ENCODE measurements at places on chromosomes 13 and 19.

DNA sequence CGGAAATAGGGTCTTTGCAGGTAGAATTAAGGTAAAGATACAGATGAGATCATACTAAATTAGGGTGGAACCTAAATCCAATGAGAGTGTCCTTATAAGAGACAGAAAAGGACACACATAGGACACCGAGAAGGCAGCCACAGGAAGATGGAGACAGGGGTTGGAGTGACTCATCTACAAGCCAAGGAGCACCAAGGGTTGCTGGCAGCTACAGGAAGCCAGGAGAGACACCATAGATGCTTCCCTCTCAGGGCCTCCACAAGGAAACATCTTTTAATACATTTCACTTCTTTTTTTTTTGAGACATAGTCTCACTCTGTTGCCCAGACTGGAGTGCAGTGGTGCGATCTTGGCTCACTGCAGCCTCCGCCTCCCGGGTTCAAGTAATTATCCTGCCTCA lies 10.1 kb downstream of the TMEM143 start:
- DNase-seq: no peak

DNA sequence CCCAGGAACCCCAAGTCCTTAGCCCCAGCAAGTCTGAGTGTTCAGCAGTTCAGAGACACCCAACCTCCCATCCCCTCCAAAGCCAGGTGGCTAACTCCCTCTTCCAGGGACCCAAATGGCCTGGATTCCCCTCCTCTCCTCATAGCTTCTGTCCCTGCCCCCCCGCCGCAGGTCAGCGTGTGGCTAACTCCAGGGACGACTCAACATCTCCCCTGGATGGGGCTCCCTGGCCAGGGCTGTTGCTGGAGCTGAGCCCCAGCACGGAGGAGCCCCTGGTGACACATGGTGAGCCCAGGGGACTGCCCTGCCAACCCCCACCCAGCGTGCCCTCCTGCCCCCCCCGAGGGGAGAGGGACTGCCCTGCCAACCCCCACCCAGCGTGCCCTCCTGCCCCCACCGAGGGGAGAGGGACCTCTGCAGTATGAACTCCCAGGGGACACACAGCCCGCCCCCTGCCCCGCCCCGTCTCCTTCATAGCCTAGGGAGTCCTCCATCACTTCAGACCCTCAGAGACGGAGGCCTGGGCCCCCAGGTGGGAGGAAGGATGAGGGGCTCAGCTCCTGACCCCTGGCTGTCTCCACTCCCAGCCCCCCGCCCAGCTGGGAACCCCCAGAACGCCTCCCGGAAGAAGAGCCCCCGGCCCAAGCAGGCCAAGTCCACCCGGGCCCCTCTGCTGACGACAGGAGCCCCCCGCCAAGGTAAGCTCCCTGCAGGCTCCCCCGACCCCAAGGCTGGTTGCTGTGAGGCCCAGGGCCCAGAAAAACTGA lies 1.7 kb downstream of the SSC5D start:
- no peak for DNase-seq

GRCh38 chr13:40132249-40132648 lies 476.8 kb downstream of the COG6 start:
- peak; percentile 56 for DNase-seq

DNA sequence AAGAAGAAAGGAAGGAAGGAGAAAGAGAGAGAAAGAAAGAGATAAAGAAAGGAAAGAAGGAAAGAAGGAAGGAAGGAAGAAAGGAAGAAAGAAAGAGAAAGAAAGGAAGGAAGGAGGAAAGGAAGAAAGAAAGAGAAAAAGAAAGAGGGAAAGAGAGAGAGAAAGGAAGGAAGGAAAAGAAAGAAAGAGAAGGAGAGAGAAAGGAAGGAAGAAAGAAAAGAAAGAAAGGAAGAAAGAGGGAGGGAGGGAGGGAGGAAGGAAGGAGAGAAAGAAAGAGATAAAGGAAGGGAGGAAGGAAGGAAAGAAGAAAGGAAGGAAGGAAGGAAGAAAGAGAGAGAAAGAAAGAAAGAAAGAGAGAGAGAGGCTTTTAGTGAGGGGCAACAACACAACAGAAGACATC lies 135.1 kb upstream of the VSTM2B start:
- DNase-seq: no peak

- DNase-seq: no peak
Observed at GRCh38 chr13:102892503-102892902, 46.7 kb downstream of the ERCC5 start.

DNA sequence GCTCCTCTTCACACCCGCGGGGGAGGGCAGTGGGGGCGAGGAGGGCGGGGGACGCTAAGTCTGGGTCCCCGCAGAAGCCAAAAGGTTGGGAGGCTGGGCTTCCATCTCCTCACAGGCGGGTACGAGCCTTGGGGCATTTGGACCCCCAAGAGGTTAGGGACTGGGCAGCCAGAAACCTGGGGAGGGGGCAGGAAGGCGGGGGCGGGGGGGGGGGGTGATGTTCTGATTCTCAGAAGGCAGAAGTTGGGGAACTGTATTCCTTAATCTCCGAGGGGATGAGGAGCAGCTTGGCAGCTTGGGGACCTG lies 5.1 kb downstream of the BCL3 start:
- no peak for DNase-seq

DNA sequence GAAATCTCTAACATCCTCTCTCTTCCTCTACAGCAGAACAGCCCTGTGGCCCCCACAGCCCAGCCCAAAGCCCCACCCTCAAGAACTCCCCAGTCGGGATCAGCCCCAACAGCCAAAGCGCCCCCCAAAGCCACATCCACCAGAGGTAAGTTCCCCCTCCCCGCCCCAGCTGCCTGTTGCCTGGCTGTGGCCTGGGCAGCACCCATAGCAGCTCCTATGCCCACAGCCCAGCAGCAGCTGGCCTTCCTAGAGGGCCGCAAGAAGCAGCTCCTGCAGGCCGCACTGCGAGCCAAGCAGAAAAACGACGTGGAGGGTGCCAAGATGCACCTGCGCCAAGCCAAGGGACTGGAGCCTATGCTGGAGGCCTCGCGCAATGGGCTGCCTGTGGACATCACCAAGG lies 14.5 kb downstream of the CC2D1A start:
- DNase-seq: no peak

GRCh38 chr13:76965759-76966421 lies 17.6 kb downstream of the ACOD1 start:
- no peak for DNase-seq

DNA sequence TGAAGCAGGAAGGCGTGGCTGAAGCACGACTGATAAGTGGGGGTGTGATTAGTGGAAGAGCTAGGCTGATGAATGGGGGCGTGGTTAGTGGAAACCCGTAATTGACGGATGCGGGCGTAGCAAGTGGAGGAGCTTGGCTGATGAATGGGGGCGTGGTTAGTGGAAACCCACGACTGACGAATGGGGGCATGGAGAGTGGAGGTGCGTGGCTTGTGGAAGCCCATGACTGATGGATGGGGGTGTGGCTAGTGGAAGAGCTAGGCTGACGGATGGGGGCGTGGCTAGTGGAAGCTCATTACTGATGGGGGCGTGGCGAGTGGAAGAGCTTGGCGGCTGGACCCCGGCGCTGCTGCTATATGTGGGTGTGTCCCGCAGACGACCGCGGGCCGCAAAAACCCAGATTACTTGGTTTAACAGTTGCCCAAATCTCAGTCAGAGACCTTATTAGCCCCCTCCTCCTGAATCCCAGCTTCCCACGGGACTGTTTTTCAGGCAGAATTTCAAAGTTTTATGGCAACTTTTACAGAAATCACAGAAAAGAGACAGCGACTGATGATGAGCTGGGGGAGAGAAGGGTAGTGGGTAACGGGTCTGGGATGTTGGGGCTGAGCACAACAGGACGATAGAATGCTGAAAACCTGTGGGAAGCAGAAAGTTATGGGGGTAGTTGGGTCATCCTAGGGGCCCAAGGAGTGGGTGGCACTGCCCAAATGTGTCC lies 9.0 kb upstream of the MEIS3 start:
- peak; percentile 93 for DNase-seq

- DNase-seq: no peak
Observed at GRCh38 chr13:107216046-107216755, 648.3 kb upstream of the ARGLU1 start.

- peak; percentile 72 for DNase-seq
Observed at GRCh38 chr19:294946-295686, 3.9 kb upstream of the PLPP2 start.

- no peak for DNase-seq
Observed at GRCh38 chr13:32051156-32051555, 19.6 kb downstream of the FRY start.

DNA sequence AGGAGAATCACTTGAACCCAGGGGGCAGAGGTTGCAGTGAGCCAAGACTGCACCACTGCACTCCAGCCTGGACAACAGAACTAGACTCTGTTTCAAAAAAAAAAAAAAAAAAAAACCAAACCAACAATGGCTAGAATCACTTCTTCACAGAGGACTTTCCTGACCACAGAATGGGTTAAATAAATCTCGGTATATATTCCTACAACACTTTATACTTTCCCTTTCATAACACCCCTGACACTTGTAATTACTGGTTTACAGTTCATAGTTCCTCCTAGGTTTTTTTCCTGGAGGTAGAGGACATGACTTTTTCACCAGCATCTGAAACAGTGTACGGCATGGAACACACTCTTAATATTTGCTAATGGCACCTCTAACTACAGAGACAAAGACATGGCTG lies 31.4 kb downstream of the ZDHHC20 start:
- DNase-seq: no peak

GRCh38 chr13:76887076-76887563 lies 915 bp upstream of the KCTD12 start:
- no peak for DNase-seq

DNA sequence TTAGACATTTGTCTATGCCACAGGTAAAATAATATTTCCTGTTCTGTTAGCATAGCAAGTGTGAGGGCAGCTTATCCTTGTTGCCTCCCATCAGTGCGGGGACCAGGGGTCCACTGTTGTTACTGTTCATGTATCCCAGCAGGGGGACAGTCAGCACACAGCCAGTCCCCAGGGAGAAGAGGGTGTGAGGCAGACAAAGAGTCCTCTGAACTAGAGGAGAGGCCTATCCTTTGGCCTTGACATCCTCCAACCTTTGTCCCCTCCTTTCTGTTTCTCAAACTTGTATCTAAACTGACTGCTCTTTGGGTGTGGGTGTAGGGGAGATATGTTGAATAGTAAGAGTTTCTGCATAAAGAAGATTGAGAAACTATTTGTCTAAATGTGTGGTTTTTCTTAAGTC lies 2.9 kb upstream of the GPR18 start:
- DNase-seq: no peak

- DNase-seq: no peak
Observed at GRCh38 chr13:25771641-25772478, 280.0 kb downstream of the SHISA2 start.

GRCh38 chr19:14401468-14402195 lies 17.5 kb downstream of the DDX39A start:
- no peak for DNase-seq

DNA sequence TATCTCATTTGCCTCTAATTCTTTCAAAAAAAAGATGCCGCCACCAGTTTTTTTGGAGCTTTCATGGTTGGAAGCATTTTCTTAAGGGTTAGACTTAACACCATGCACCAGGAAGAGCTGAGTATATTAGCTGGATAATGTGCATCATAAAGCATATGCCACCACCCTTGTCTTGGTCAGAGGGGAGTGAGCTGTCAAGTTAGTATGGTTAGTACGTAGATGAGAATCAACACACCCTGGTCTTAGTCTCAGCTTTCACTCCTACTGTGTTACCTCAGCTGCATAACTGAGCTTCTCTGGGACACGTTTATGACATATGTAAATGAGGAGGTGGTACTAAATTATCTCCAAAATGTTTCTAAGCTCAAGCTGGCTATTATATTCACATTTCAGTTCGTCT lies 415.6 kb downstream of the DCT start:
- no peak for DNase-seq

DNA sequence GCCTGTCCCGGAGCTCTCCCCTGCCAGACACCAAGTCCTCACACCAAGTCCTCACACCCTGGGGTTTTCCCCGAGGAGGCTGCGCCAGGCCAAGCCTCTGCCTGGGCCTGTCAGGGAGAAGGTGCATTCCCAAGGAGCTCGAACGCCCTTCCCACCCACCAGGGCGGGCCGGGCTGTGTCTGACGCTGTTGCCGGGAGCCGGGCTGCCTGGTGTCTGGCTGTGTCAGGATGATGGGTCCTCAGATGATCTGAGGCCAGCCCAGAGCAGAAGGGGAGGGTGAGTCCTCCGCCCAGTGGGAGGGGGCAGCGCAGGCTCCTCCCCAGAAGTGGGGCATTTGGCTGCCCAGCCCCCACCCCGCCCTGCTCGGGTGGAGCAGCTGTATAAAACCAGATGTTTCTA lies 2.3 kb upstream of the HAS1 start:
- DNase-seq: no peak

- DNase-seq: peak; percentile 76
Observed at GRCh38 chr19:41785653-41786052, 10.7 kb upstream of the CEACAM3 start.

DNA sequence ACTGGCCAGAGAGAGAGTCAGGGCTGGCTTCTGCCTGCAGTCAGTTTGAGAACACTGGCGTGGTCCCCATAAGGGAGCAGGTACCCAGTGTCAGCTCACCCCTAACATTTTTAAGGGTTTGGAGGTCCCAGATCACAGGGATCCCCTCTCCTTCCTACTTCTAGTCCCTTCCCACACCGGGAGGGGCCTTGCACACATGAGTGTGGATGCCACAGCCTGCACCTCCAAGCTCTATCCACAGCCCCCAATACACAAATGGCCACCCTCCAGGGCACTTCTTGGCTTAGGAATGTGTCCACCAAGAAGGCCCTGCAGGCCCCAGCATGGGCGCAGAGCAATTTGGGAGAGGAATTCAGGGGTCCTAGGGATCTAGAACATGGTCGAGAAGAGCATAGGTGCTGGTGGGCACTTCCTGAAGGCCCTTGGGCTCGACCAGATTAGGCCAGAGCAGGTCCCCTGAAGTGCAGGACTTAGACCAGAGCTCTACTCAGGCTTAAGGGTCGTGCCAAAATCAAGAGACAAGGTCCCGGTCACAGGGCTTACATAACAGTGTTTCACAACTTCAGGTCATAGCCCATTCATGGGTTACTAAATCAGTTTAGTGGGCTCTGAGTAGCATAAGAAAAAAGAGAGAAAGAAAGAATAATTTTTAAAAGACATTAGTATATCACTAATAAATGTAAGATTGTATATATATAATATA lies 16.0 kb downstream of the FXYD5 start:
- no peak for DNase-seq

- DNase-seq: no peak
Observed at GRCh38 chr19:1665565-1666047, 13.2 kb upstream of the TCF3 start.

GRCh38 chr19:13729859-13730258 lies 34.5 kb upstream of the MRI1 start:
- no peak for DNase-seq

- no peak for DNase-seq
Observed at GRCh38 chr13:74289861-74290773, 155.9 kb upstream of the KLF12 start.

- DNase-seq: no peak
Observed at GRCh38 chr13:32277839-32278238, 37.3 kb downstream of the ZAR1L start.
